Activated effector memory CD4-positive, alpha-beta T cell treated with anti-CD3 and anti-CD28 coated beads, Interleukin-2, amount 50 U/mL, for 16 hours (primary cell): ENCODE measurements at places on chromosomes 2 and 18.

- DNase-seq, result no peak
Observed at GRCh38 chr2:58633613-58634365, 392.7 kb upstream of the FANCL start.

GRCh38 chr2:44954889-44955592 lies 13.5 kb downstream of the SIX3 start:
- DNase-seq, result no peak

- DNase-seq, result no peak
Observed at GRCh38 chr2:182207049-182207746, 219.6 kb downstream of the PDE1A start.

DNA sequence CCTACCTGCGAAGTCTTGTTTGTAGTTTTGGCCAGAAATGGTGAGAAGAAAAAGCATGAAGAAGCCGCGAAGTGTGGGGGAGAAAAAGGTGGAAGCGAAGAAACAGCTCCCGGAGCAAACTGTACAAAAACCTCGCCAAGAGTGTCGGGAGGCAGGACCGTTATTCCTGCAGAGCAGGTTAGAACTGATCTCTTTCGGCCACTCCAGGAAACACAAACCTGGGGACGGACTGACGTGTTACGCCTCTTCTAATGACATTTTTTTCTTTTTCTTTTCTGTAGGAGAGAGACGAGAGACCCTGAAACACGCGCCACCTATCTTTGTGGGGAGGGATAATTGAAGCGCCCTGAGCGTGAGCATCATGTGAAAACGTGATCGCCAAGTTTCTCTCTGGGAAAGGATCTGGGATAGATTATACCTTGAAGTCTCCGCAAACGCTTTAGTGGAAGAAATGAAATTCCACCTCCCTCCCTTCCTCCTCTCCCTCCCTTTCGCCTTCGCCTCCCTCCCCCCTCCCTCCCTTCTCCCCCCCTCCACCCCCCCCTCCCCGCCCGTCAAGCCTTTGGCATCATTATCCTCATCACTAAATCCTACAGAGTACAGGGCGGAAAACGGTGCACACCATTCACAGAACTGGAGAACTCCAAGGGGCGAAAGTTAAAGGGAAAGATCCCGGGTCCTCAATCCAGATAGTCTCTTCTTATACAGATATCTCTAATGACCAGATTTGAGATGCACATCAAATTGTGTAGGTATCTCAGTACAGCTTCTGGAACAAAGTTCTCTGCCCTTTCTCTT lies at the start of gene ZEB2:
TSS of gene ZEB2 (minus strand) at position 186 of the 798 bp plus-strand sequence. CDS start 2,769 bp downstream, outside the sequence.
- peak; percentile 67 for DNase-seq

DNA sequence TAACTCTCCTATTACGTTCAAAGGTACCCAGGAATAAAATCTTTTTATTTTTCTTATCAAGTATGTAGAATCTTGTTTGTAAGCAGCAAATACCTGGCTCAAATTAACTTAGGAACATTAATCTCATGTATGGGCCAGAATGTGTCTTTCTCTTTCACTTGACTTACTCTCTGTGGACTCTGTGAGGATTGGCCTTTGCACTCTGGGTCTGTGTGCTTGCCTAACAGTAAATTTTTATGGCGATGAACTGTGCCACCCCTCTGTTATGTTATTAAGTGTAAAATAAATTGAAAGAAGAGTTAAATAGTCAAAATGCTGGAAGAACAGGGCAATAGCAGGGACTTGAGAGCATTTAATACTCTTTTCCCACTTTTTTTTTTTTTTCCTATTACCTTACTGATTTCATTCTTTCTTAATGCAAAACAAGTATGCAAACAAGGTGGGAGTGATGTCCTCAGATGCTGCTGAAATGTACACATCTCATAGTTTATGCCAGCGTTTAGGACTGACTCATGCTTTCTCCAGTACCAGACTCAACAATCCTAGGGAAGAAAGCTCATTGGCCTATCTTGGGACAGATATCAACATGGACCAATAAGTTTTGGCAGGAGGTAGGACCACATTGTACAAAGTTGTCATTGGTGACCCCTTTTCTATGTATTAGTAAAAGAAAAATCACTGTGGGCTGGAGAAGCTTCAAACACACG lies 25.5 kb downstream of the LYPD6 start:
- DNase-seq, result no peak

- DNase-seq, result no peak
Observed at GRCh38 chr2:64876137-64876647, 113.0 kb upstream of the SLC1A4 start.

DNA sequence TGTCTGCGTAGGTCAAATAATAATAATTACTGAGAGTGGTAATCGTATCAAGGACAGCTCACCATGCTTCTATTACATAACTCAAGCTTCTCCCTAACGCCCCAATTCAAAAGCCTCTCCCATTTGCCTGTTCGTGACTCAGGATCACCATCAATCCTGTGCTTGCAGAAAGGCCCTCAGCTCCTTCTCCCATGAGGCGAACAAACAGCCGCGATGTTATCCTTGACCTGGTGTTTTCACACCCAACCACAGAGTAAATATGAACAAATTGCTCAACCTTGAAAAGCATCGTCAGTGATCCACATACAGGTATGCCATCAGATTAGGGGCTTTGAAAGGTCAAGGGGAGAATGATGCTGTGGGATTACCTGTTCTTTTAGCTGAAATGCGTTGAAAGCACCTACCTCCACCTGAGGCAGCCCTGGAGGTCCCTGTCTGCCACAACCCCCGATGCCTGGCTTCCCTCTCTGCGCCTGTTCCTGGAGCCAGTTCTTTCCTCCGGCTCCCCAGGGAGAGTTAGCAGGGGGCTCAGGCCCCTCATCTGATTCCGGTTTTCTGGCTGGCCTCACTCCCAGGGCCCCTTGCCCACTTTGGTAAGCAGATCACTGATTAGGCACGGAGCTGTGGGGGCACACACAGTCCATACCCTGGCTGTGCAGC lies 39.1 kb upstream of the ODC1 start:
- peak; percentile 33 for DNase-seq

DNA sequence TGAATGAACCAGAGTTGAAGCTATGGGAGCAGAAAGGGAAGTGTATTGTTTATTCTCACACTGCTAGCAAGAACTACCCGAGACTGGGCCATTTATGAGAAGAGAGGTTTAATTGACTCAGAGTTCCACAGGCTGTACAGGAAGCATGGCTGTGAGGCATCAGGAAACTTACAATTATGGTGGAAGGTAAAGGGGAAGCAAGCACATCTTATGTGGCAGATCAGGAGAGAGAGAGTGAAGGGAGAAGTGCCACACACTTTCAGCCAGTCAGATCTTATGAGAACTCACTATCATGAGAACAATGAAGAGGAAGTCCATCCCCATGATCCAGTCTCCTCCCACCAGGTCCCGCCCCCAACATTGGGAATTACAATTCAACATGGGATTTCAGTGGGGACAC lies 383.2 kb upstream of the SLC14A2 start:
- no peak for DNase-seq

DNA sequence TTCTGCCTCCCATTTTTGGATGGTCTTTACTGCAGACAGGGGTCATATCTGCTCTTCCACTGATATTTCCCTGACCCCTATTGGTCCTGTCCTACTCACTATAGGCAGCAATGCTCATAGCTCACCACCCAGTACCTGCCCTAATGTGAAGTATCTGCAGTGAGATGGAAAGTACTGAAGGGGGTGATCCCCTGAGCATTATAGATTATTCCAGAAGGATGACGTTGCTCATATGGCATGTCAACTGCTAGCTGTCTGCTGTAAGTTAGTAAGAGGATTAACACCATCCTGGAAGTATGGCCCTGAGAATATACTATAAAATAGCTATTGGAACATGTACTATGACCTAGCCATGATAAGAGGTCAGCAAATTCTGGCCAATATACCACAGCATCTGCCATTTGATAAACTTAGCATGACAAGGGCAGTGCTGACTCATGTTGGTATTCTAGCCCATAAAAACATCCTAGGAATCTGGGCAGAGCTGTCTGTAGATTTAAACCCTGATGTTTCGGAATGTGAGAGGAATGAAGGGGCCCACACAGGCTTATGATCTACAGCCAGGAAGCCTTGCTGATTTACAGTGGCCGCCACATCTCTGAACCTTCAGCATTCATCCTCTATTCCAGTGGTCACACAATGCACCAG lies 451.4 kb downstream of the TNS1 start:
- DNase-seq, result no peak
